Camera-type eye (tissue), 1 donor: ENCODE measurements at places on chromosomes 11 and 22. TPM values are rescaled to one million over a fixed set of nuclear protein-coding genes. Genes with fewer than 3 reads are reported as not detected.

Gene TIGD3
- total RNA-seq = 3.6 TPM

Gene GLYAT
- total RNA-seq = not detected

Gene KLHL22
- total RNA-seq = 62.0 TPM

Gene SCO2
- not detected for total RNA-seq

Gene KRTAP5-10
- total RNA-seq = not detected

Gene SERPIND1
- 0.38 TPM for total RNA-seq

Gene NR1H3
- 13.7 TPM for total RNA-seq

Gene KRTAP5-11
- total RNA-seq = not detected

Gene LBHD1
- 6.0 TPM for total RNA-seq

Gene RCOR2
- 28.1 TPM for total RNA-seq

Gene NUDT8
- 3.7 TPM for total RNA-seq

Gene TSSK2
- total RNA-seq = not detected

Gene SYVN1
- 29.2 TPM for total RNA-seq

Gene OR5L1
- not detected for total RNA-seq

Gene SLC5A4
- 0.82 TPM for total RNA-seq

Gene SLC25A18
- total RNA-seq = 0.71 TPM

Gene C11orf42
- not detected for total RNA-seq

Gene CASP5
- not detected for total RNA-seq

Gene CNIH2
- total RNA-seq = 8.2 TPM

Gene PARVG
- total RNA-seq = 5.8 TPM

Gene CCDC157
- total RNA-seq = 13.0 TPM

Gene KRTAP5-8
- total RNA-seq = not detected

Gene VSTM5
- 2.0 TPM for total RNA-seq

Gene FAM227A
- 23.3 TPM for total RNA-seq

Gene INS
- not detected for total RNA-seq

Gene TMPRSS4
- total RNA-seq = 7.7 TPM

Gene TRPT1
- 27.4 TPM for total RNA-seq

Gene ACTN3
- 0.49 TPM for total RNA-seq

Gene OR2AT4
- total RNA-seq = not detected

Gene VWA5A
- total RNA-seq = 23.7 TPM

Gene ABTB2
- total RNA-seq = 17.5 TPM

Gene TMEM191B
- total RNA-seq = not detected

Gene SOX6
- total RNA-seq = 46.6 TPM

Gene PRRG4
- total RNA-seq = 1.4 TPM

Gene ABCG4
- total RNA-seq = 14.6 TPM

Gene CAT
- 73.7 TPM for total RNA-seq

Gene YPEL4
- total RNA-seq = 3.5 TPM

Gene EHF
- total RNA-seq = 46.2 TPM

Gene OR5A1
- total RNA-seq = not detected

Gene LRRC32
- 25.8 TPM for total RNA-seq

Gene BTBD18
- total RNA-seq = not detected

Gene KCNJ11
- total RNA-seq = 5.2 TPM

Gene SCGB1A1
- total RNA-seq = not detected

Gene PTS
- 34.7 TPM for total RNA-seq

Gene ARHGEF17
- total RNA-seq = 60.8 TPM

Gene FAM181B
- 1.8 TPM for total RNA-seq

Gene MOV10L1
- total RNA-seq = 5.6 TPM

Gene OR52I2
- total RNA-seq = not detected

Gene OR8A1
- not detected for total RNA-seq

Gene NAALAD2
- total RNA-seq = 29.7 TPM

Gene ZNF70
- 11.4 TPM for total RNA-seq

Gene UCP2
- 47.4 TPM for total RNA-seq

Gene FAT3
- total RNA-seq = 83.2 TPM

Gene POLR2F
- 32.8 TPM for total RNA-seq

Gene EMSY
- 63.1 TPM for total RNA-seq

Gene OR51L1
- total RNA-seq = not detected

Gene F2
- not detected for total RNA-seq

Gene APOBEC3F
- 2.4 TPM for total RNA-seq

Gene ARAP1
- total RNA-seq = 131 TPM
